ENCODE measurements at places on chromosomes 2 and 18.

- no peak for DNase-seq
Observed at GRCh38 chr18:8460748-8461147, 148.5 kb upstream of the RAB12 start.

GRCh38 chr2:223026357-223027110, 25.5 kb upstream of the KCNE4 start:
- DNase-seq, result peak; percentile 68

DNA sequence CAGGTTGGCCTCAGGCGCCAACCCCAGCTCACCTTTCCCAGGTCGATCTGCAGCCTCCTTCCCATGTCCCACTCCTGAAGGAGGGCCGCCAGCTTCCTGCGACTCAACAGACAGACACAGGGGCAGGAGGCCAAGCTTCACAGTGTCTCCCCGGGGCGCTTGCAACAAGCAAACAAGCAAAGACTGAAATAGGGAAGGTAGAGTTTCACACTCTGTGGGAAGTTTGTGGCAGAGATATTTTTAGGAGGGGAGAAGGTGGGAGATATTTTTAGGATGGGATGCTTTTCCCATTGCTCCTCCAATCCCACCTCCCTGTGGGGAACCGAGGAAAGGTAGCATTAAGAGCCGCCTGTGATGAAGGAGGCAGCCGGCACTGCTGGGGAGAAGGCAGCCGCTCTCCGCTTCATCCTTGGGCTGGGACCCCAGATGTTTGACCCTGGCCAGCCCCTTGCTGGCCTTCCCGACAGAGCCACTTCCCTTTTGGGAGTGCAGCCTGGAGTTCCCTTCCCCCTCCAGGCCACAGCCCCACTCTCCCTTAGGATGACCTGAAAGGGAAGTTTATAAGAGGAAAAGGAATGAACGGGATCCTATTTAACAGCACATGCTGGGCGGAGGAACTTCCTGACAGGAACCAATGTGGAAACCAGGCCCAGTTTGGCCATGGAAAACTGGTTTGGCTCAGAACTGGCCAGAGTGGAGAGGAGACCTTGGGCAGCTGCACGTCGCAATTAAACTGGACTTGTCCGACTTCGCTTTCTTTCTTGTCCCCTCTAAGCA, 142.2 kb upstream of the SMAD2 start:
- no peak for DNase-seq

DNA sequence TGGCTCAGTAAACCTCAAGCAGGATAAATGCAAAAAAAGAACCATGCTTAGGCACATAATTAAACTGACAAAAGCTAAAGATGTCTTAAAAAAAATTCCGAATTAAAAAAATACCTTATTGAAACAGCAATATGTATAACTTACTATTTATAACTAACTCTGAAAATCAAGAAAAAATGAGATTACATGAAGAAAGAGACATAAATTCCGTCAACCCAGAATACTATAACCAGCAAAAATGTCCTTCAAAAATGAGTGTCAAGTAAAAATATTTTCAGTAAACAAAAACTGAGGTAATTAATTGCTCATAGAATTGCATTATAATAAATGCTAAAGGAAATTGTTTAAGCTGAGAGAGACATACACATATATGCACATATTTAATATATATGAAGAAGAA, 474.5 kb upstream of the SYT4 start:
- no peak for DNase-seq

- peak; percentile 68 for DNase-seq
Observed at GRCh38 chr2:106638043-106638442, 150.9 kb downstream of the CD8B2 start.

- peak; percentile 84 for DNase-seq
Observed at GRCh38 chr2:110732422-110733413, at the start of gene ACOXL. Gene ACOXL (plus strand): TSS chr2:110732573. CDS start chr2:110768390, 35,817 bp downstream.
